ENCODE measurements at places on chromosomes 1 and 21.

DNA sequence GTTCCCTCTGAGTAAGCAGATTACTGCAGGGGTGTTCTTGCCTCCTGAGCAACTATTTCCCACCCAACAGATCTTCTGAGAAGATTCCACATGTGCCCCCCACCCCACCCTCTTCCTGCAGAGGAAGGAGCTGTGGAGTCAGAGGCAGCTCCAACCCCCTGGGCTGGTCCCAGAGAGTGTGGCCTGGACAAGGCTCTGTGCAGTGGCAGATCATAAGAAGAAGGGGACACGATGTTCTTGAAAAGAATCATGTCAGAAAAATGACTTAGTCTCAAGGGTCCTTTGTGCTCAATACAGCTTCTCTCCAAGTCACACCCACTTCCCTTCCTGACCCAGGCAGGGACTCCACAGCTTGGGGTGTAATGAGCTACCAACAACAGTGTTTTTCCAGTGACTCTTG lies 95.2 kb downstream of the SYF2 start:
- DNase-seq, result no peak

DNA sequence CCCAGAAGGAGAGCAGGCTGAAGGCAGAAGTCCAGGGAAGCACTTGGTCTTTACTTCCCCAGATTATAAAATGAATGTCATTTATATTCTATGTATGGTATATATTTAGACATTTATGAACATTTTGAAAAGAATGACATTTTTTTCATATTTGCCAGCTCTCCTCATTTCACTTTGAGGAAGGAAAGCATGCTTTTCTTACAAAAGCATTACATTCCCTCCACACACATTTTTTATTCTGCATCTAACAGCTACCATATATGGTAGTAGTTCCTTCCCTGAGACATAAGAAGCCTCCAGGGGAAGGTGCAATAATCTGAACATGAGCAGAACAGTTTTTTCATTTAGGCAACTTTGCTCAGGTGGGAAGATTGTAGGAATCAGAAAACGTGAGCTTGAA lies 94.0 kb downstream of the LRRC7 start:
- DNase-seq, result no peak

DNA sequence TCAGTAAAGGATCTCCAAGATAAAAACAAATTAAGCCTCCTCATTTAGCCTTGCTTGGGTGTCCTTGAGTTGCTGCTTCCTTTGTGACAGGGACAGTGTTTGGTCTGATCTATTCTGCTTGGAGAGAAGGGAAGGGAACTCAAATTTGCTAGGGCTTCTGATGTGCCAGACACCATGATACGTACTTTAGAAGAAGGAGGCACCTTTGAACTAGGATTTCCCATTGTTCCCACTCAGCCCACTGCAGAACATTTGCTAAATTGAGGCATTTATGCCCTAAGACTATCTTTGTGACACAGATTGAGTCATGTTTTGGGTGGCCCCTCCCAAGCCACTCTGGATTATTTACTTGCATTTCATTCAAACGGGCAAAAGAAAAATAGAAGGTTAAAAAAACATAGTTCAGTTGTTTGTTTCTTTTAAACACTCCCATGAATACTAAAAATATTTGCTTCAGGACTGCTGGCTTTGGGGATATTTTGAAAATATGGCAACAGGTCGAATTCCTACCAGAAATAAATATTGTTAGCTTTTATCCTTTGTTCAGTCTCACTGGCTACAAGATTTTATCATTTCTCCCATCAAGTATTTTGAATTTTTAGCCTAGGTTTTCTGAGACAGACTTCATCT lies 81.9 kb upstream of the WLS start:
- DNase-seq, result no peak

DNA sequence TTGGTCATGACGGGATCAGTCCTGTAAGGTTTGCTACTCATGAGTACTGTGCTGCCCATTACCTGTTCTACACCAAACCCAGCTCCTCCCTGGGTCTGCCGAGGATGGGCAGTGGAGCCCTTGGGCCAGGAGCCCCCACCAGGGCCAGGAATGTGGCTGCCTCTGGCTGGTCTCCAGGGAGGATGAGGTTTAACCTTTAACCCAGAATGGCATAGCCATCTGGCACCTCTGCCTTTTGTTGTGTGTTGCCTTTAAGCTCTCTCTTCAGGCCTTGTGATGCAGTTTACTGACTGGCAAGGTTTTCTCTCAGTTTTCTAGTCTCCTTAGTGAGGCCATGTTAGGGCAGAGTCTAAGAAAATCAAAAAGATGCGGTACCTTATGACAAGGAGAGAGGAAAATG lies 38.6 kb downstream of the SIPA1L2 start:
- no peak for DNase-seq

DNA sequence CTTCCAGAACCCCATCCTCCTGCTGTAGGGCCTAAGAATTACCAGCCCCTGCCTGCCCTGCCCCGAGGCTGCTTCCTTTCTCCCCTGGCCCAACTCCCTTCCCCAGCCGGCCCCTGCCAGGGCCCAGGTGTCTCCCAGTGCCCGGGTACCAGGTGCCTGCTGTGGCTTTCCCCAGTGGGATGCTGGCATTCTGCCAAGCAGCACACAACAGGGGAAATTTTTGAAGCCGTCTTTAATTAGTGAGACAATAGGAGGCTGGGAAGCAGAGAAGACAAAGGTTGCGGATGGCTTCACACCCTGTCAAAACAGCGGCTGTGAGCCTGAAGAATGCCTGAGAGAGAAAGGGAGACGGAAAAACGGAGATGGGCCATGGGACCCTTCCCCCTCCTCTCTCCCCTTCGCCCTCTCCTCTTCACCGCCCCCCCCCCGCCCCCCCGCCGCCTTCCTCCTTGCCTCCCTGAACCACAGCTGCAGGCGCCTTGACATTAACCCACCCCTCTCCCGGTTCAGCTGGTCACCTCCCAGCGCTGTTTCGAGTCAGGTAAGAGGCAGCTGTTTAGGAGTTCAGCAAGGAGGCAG lies 33.6 kb downstream of the LRRN2 start:
- DNase-seq, result no peak

DNA sequence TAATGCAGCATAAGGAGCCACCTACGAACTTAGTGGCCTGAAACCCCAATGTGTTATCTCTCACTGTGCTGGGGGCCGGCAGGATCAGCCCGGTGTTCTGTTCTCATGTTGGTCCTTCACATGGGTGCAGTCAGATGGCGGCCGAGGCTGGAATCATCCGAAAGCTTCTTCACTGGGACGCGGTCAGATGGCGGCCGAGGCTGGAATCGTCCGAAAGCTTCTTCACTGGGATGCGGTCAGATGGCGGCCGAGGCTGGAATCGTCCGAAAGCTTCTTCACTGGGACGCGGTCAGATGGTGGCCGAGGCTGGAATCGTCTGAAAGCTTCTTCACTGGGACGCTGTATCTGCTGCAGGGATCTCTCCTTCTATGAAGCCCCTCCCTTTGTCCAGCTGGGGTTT lies 12.6 kb upstream of the PCBP3 start:
- DNase-seq, result no peak

GRCh38 chr1:154663471-154664060 lies 55.6 kb upstream of the ADAR start:
- DNase-seq, result no peak

- DNase-seq, result no peak
Observed at GRCh38 chr1:244077473-244078220, 26.6 kb downstream of the ZBTB18 start.

All from pulmonary artery endothelial cell (primary cell).